H1 (cell line): ENCODE measurements at places on chromosomes 16 and 17. TPM values are rescaled to one million over a fixed set of nuclear protein-coding genes. Genes with fewer than 3 reads are reported as not detected.

DNA sequence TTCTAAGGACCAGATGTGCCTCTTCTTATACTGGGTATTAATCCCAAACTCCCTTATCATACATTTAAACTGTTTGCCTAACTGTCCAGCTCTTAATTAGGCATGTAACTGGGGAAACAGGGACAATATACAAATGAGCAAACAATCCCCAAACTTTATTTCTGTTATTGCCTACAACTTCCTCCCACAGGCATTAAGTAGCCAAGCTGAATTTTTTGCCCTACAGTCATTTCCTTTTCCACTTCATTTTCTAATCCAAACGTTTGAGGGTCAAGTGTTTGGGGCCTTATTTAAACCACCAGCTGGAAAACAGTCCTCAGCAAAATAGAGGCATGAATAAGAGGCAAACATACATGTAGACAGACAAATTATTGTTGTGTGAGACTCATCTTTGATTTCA is 77.4 kb upstream of the CCL2 start:
- DNase-seq = no peak

GRCh38 chr16:12096157-12096777 is 119.7 kb downstream of the SNX29 start:
- DNase-seq = no peak

GRCh38 chr17:48927978-48928745 is 16.5 kb downstream of the SNF8 start:
- DNase-seq = no peak

SLFN14 gene
- not detected in 2 replicates for total RNA-seq

GRCh38 chr17:19299214-19299747 is 62.1 kb downstream of the EPN2 start:
- no peak for DNase-seq

DNA sequence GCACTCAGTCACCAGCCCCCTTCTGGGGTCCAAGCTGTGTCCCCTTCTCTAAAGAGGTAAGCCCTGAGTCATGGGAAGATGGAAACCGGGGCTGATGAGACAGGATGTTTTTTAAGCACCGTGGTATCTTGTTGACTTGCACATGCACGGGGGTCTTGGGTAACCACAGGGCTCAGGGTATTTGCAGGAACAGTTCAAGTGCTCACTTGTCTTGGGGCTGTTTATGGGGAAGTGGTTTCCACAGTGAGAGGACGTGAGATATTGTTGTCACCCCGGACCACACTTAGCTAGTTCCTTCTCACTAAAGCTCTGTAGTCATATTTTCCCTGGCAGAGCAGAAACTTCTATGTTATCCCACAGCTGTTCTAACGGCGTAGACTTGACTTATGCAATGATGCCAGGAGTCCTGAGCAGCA is 7.7 kb downstream of the CCL3L1 start:
- no peak for DNase-seq

- DNase-seq = no peak
Measured at GRCh38 chr16:48335961-48336360, 49.3 kb downstream of the SIAH1 start.

- DNase-seq = no peak
Measured at GRCh38 chr17:77723909-77724875, 234.3 kb upstream of the TNRC6C start.
